ENCODE measurements at places on chromosomes 11 and 22.

DNA sequence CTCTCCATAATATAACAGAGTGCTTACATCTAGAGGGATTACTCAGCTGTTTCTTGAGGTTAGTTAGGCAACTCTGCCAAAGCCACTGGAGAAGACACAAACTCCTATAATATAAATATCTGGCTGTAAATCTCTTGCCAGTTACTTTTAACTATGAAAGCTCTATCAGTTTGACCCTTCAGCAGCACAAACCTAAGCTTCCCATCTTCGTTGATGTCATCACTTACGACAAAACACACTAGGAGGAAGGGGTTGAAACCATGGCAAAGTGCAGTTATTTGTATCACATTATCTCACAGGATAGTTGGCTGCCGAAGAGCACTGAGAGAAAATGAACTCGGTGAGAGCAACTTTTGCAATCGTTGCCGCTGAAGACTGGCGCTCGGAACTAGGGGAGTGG lies 922.1 kb downstream of the OPCML start:
- DNase-seq = no peak

- no peak for DNase-seq
These were observed 3.8 kb downstream of the TMEM121B start for GRCh38 chr22:17117400-17117799.

DNA sequence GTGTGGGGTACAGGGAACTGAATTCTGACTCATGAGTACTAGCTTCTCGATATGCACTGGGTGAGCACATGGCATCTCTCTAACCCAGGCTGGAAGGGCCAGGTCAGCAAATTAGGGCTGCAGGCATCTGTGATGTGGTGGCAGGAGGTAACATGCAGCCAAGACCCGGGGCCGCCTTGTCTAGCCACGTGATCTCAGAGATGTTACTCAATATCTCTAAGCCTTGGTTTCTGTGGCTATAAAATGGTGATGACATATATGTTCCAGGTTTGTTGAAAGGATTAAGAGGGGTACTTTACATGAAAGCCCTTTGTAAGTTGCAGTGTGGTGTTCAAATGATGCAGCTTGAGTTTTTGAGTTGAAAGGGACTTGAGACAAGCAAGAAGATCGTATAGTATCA lies 3.2 kb downstream of the ST14 start:
- no peak for DNase-seq

GRCh38 chr22:50726643-50727340 lies 11.2 kb upstream of the ACR start:
- DNase-seq = no peak

DNA sequence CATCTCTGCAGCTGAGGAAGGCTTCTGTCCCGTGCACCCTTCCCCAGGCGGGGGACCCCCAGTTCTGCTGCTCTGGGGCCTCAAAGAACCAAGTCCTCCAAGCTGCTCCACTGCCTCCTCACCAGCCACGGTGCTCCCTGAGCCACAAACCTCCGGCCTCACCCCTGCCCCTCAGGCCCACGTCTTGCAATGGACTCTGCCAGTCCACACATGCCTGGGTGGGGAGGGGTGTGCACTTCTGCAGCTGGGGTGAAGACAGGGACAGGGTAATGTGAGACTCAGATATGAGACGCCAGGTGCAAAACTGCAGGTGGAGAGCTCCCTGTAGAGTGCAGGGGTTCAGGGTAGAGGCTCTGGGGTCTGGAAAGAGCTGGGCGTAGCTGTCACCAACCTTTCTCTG lies 3.2 kb upstream of the PTDSS2 start:
- no peak for DNase-seq

GRCh38 chr11:132777067-132777975 lies 755.0 kb downstream of the OPCML start:
- no peak for DNase-seq

DNA sequence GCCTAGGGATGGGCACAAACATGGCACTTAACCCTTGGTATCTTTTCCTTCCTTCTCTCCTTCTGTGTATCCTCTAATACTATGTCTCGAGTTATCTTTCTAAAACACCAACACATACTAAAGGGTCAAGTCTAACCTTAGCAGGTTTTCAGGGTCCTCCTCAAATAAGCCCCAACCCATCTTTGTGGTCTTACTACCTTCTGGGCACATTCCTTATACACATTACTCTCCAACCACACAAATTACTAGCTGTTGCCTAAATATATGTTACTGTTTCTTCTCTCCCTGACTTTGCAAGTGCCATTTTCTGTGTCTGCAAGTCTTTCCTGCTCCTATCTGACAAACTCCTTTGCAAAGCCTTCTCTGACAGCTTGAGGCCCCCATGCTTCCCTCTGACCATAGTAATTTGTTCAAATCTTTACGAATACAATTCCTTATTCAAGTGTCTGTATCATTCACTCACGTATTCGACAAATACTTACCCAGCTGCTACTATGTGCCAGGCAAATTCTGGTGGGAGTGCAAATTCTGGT lies 15.8 kb upstream of the NUP160 start:
- no peak for DNase-seq

GRCh38 chr11:101278286-101278685 lies 148.7 kb upstream of the PGR start:
- no peak for DNase-seq

GRCh38 chr11:11813288-11813962 lies 28.3 kb upstream of the USP47 start:
- DNase-seq = peak; percentile 78

- no peak for DNase-seq
These were observed 8.7 kb upstream of the CARD18 start for GRCh38 chr11:105148241-105148640.

DNA sequence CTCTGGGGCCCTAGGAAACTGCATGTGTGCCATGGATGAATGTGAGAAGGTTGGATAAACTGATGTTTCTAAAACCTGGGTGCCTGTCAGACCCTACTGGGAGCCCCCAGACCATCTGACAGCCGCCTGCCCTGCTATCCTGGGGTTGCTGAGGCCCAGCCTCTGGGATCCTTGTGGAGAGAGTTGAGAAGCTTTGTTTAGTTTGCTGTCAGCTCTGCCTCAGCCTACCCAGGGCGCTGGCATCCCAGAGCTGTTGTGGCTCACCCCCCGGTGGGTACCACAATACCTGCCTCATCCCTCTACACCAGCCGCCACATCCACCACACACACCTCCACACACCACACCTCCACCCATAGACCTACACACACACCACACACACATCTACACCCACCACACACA lies 38.5 kb upstream of the HMOX1 start:
- no peak for DNase-seq

GRCh38 chr22:37439347-37439746 lies 12.1 kb upstream of the ELFN2 start:
- DNase-seq = no peak

DNA sequence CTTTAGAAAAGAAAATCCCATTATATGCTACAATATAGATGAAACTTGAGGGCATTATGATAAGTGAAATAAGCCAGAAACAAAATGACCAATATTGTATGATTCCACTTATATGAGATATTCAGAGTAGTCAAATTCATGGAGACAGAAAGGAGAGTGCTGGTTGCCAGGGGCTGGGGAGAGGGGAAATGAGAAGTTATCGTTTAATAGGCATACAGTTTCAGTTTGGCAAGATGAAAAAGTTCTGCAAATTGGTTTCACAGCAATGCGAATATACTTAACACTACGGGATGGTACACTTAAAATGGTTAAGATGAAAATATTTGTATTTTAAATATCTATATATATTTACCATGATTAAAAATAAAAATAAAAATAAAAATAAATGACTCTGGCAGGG lies 31.1 kb upstream of the RDX start:
- DNase-seq = no peak

DNA sequence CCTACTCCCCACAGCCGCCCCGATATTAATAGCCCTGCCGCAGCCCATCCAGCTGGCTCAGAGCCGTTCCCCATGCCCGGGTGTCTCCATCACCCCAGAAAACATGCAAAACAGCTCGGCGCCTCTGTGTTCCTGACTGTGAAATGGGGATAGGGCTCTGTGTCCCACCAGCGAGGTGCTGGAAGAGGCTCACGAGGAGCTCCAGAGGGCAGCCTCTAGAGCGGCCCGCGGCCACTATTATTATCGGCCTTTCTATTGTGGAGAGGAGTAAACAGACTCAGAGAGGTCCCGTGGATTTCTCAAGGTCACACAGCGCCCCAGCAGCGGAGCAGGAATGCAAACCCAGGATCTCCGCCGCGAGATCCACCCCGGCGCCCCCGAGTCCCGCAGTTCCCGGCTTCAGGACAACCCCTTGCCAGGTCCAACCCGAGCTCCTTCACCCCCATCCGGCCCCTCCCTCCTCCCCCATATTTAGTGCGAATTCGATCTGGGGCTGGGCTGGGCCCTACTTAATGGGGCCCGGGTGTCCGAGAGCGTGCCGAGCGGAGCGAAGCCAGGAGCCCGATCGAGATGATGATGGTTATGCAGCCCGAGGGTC lies at the start of gene ACTN3:
Gene ACTN3 (plus strand): TSS at position 536 of the 598 bp plus-strand sequence. CDS start 35 bp downstream, at position 571.
- DNase-seq = peak; percentile 69

DNA sequence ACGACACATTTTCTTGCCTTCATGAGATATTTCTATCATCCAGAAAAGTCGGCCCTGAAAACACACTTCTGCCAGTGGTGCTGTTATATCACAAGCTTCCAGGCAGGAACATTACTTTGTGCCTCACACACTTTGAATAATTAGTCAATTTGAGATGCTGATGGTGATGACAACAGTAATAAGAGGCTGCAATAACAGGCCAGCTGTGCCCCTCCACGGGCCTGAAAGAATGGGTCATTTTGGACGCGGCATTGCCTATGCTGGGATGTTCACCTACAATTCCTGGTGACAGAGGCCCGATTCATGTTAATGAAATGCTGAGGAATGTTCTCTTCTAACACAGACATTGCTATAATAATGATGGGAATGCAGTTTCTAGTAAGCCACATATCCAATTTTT lies 463.8 kb upstream of the KIRREL3 start:
- DNase-seq = no peak

DNA sequence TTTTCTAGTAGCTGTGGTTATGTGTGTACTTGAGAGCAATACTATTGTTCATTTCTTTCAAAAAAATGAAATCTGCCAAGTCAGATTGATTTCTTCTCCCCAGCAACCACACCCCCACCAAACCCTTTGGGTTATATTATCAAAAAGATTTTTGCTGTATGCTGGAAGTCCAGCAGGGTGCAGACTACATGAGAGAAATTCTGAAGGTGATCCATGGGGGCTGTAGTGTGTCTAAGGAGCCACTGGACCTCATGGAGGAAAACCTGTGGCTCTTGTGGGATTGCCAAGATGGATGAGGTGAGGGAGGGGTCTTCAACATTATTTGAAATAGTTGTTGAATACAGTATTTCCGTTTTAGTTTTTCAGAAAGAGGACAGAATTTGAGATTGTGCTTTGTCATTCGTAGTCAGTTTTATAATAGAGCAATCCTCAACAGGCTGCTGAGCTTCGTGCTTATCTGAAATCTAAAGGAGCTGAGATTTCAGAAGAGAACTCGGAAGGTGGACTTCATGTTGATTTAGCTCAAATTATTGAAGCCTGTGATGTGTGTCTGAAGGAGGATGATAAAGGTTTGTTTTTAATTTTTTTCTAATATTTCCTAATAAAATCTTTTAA lies 3.1 kb downstream of the EIF3M start:
- DNase-seq = no peak

GRCh38 chr11:100774859-100775258 lies 87.8 kb downstream of the ARHGAP42 start:
- no peak for DNase-seq

GRCh38 chr11:128948583-128948982 lies 5.9 kb upstream of the TP53AIP1 start:
- no peak for DNase-seq

GRCh38 chr11:24651873-24652272 lies 155.0 kb downstream of the LUZP2 start:
- DNase-seq = no peak

GRCh38 chr11:57299150-57299737 lies 25.5 kb downstream of the TNKS1BP1 start:
- no peak for DNase-seq

DNA sequence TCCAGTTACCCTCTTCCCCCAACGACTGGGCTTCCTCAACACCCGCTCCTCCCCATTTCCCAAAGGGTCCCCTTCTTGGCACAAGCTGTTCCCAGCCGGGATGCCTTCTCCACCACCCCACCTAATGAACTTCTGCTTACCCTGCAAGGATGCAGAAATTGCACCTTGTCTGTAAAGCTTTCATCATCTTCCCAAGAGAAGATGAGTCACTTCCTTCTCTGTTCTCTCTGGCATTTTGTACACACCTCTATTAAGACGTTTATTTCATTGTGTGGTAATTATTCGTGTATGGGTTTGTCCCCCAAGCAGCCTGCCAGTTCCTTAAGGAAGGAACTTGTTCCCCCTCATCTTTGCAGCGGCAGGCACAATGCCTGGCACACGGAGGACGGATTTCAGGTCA lies 351.1 kb downstream of the CADM1 start:
- DNase-seq = no peak

- DNase-seq = no peak
These were observed 466.2 kb downstream of the SOX6 start for GRCh38 chr11:15890031-15890713.

- no peak for DNase-seq
These were observed 297.6 kb downstream of the KIRREL3 start for GRCh38 chr11:126702987-126703386.

DNA sequence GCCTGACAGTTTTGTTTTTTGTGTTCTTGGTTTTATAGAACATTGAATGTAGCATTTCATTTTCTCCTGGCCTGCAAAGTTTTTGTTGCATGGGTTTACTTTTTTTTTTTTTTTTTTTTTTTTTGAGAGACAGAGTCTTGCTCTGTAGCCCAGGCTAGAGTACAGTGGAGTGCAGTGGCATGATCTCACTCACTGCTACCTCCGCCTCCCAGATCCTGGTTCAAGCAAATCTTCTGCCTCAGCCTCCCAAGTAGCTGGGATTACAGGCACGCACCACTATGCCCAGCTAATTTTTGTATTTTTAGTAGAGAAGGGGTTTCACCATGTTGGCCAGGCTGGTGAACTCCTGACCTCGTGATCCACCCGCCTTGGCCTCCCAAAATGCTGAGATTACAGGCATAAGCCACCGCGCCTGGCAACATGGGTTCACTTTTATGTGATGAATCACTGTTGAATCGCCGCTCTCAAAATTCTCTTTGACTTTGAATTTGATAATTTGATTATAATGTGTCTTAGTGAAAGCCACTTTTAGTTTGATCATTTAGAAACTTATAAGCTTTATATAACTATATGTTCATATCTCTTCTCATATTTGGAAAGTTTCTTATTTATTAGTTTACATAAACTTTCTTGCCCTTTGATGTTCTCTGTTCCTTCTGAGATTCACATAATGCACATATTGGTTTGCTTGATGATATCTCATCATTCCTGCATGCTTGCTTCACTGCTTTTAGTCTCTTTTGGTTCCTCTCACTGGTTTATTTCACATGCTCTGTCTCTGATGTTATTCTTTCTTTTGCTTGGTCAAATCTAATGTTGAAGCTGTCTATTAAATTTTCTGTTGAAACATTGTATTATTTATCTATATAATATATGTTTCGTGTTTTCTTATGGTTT lies 589.0 kb upstream of the CNTN5 start:
- DNase-seq = no peak

All from tibial artery (tissue), 4 donors.